ENCODE measurements at places on chromosomes 12 and 14.

GRCh38 chr14:63204407-63205043 lies at the start of gene RHOJ:
RHOJ (plus strand) TSS chr14:63204443; CDS start chr14:63204870, 427 bp downstream.
- no peak for DNase-seq

GRCh38 chr12:132462788-132463187 lies 27.2 kb upstream of the FBRSL1 start:
- DNase-seq = no peak

DNA sequence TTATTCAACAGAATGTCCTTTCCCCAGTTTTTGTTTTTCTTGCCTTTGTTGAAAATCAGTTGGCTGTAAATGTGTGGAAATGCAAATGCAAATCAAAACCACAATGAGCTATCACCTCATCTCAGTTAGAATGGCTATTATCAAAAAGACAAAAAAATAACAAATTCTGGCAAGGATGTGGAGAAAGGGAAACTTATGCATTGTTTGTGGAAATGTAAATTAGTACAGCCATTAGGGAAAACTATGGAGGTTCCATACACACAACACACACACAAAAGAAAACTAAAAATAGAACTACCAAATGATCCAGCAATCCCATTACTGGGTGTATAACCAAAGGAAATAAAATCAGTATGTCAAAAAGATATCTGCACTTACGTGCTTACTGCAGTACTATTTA lies 518.8 kb upstream of the ATXN7L3B start:
- no peak for DNase-seq

GRCh38 chr12:53660041-53660440 lies 15.8 kb downstream of the ATP5MC2 start:
- DNase-seq = no peak

DNA sequence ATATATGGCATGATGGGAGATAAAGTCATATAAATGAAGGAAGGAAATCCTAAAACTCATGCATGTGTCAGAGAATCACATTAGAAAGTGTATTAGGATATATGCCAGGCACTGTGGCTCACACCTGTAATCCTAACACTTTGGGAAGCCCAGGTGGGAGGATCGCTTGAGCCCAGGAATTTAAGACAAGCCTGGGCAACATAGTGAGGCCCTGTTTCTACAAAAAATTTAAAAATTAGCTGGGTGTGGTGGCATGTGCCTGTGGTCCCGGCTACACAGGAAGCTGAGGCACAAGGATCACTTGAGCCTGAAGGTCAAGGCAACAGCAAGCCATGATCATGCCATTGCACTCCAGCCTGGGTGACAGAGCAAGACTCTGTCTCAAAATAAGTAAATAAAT lies 130.3 kb upstream of the ARID2 start:
- no peak for DNase-seq
